Cerebellar cortex (tissue), 1 donor: ENCODE measurements at places on chromosomes 2 and 18.

- DNase-seq: peak; percentile 50
Observed at GRCh38 chr2:222024932-222025880, 273.6 kb downstream of the PAX3 start.

DNA sequence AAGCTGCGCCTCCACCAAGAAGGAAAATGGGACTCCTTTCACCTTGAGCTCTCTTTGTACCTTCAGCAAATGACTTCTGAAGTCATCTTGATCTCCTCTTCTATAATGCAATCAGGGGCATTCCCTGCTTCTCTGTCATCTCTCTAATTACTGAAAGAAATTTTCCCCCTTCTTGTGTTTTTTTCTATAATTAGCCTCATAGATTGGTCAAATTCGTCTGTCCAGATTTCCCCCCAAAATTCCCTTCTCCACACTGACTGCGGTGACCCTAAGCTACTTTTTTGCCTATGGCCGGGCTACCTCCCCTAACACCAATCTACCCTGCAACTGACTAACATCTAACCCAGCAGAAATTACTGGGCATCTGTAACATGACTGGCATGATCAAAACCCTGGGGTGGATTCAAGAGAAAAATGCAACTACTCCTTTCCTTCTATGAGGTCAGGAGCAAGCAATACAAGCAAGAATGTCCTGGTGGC, 168.6 kb downstream of the BCL2 start:
- no peak for DNase-seq

DNA sequence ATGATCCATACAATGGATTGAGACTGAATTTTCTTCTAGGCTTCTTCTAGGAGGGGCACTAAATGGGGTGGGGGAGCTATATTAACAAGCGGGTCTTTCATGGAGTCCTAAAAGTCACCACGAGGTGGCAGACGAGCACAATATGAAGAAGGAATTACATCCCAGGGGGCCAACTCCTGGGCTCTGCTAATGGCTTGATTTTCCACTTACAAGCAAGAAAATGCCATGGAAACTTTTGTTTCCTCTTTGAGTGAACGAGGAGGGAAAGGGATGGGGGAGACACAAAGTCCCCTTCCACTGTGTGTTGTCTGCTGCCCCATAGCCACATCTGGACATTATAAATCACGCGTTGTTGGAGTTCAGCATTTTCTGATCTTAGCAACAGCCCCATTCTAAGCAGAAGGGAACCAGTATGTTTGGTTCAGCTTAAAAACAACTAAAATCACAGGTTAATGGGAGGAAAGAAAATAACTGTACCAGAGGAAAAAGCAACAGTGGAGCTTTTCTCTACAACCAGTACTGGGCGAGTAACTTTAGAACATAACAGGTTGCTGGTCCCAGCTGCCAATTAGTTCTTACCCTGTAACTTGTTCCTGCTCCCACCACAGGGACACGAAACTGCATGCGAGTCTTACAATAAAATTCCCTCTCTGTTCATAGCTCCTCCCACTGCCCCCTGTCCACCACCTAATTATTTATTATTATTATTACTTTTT, 285.0 kb upstream of the PARD3B start:
- DNase-seq: peak; percentile 50

DNA sequence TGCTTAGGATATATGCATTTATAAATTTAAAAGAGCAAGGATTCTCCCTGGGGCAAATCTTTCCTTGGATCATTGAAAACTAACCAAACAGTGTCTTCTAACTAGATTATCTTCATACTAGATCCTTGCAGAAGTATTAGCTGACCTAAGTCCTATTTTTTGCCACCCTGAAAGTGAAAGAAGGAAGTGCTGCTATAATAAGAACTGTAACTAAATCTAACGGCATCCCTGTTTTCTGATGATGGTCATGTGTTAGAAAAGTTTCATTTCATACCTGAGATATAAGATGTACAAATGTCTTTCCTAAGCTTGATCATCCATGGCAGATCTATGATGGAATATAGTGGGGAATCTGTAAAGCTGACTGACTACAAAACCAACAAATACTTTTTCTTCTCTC, 102.7 kb downstream of the MAP2 start:
- DNase-seq: no peak

DNA sequence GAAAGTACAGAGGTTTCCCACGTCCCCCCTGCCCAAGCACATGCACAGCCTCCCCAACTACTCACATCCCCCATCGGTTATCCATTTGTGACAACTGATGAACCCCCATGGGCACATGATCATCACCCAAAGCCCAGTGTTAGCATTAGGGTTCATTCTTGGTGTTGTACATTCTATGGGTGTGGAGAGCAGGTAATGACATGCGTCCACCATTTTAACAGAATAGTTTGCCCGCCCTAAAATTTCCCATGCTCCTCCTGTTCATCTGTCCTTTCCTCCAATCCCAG, 74.3 kb downstream of the LONRF2 start:
- no peak for DNase-seq

DNA sequence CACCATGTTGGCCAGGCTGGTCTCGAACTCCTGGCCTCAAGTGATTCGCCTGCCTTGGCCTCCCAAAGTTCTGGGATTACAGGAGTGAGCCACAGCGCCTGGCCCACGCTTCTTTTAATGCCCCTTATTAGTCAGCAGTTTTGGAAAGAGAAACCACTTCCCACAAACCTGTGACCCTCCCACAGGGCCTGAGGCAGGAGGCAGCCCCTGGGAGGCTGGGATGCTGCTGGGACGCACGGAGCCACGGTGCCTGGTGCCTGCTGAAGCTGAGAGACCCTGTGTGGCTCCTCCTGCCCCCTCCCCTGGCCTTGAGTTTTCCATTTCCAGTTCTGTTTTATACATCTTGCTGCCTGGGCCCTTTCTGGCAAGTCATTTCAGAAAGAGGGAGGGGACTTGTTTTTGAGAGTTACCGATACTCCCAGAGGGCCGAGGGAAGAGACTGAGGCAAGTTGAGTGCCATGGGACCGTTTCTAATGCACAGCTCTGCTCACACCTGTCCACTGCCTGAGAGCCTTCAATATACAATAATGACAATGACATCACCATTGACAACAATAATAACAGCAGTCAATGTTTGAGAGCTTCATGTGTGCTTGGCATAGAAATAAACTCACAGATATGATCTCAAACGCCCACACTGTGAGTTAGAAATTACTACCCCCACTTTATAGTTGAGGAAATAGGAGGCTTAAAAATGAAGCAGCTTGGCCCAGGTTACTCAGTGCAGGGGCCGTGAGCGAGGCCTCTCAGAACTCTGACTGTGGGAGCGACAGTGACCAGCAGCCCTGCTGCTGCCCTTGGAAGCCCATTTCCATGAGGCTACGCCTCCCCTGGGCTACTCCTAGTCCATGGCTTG, 78.1 kb upstream of the YWHAQ start:
- DNase-seq: no peak

GRCh38 chr2:138536302-138536701, 34.7 kb downstream of the SPOPL start:
- no peak for DNase-seq

DNA sequence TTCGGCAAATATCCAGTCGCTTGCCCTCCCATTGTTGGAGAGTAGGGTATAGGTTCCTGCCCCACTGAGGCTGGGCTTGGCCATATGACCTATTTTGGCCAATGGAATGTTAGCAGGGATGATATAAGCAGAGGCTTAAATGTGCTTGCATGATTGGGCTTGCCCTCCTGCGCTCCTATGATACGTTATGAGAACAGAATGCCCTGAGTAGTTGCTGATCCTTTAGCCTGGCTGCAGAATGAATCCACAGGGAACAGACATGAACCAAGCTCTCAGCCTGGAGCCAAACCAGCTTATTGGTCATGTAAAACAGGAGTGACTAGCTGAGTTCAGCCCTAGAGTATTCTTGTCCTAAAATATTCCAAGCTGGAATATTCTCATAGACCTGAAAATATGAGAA, 34.8 kb upstream of the IMP4 start:
- DNase-seq: no peak

- no peak for DNase-seq
Observed at GRCh38 chr2:74856004-74856578, 22.2 kb downstream of the HK2 start.

DNA sequence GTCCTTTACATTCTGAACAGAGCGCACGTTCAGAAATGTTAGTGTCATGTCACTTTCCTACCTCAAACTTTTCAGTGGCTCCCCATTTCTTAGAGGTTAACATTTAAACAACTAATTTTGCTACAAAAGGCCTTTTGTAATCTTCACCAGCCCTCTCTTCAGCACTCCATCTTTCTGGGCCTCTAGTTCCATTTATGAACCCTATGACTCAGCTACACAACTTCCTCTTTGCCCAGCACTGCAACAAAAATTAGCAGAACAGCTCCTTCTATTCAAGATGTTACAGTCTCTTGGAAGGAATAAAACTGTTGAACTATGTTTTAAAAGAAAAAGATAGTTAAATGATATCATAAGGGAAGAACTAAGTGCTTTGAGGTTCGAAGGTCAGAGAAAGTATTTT, 139.9 kb downstream of the VWC2L start:
- DNase-seq: no peak

DNA sequence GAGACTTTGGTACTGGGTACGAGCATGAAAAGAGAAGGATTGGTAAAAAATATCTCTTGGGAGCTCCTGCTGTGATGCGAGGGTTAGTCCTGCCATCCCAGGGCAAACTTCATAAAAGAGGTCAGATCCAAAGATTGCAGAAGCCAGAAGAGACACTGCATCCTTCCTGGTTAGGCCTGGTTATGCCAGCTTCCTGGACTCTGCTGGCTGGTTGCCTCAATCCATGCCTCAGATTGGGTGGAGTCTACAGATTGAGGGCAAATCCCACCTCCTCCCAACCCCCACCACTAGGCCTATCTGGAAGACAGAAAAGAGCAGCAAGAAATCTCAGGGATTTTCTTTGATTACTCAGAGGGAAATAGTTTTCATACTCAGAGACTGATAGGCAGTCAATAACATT, 5.3 kb upstream of the ACADL start:
- no peak for DNase-seq

DNA sequence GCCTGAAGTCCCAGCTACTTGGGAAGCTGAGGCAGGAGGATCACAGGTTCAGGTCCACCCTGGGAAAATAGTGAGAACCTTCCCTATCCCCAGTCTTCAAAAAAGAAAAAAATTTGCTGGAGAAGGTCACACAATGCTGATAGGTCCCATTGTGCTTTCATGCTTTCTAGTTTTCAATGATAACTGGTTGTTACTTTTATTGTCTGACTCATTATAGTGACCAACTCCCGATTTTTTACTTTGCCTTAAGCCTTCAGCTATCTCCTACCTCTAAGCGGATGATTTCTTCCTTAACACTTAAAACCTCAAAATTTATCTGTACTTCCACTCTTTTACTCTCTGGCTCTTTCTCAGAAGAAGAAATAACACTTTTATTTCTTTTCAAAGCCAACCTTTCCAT, 17.3 kb downstream of the MSH2 start:
- DNase-seq: no peak

DNA sequence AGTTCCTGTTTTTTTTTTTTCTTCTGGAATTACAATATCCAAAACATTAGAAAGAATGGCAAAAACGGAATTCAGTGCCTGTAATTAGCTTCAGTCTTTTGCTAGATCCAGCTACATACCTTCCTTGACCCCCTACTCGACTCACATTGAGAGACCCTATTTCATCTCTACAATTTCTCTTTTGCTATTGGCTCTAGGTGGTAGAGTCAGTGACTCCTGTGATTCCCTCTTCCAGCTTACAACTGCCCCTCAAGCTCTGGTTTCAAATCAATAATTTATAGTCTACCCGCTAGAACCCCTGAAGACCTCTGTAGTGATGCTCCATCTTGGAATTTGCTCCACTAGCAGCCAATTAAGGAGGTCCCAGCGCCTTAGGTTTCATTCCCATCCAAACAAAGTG, 125.8 kb downstream of the TMEFF2 start:
- no peak for DNase-seq

GRCh38 chr2:240918258-240919091, 12.3 kb downstream of the CROCC2 start:
- DNase-seq: no peak

DNA sequence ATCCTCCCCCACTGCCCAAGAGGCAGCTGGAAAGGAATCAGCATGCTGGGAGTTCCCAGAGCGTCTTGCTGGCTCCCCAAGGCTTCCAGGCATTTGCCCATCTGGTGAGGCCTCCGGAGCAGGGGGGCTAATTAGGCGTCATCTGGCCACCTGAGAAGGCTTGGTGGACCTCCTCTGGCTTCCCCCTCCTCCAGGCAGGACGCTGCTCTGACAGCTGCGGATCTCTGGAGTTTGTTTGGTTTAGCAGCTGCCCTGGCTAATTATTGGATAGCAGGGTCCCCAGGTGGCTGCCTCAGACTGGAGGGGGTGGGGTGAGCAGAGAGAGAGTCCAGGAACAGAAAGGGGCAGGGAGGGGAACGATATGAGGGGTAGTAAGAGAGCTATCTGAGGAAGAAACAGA, 425.2 kb upstream of the MEX3C start:
- no peak for DNase-seq

GRCh38 chr2:196284866-196285557, 113.6 kb upstream of the STK17B start:
- no peak for DNase-seq

- no peak for DNase-seq
Observed at GRCh38 chr18:70284976-70285620, 3.7 kb upstream of the SOCS6 start.

DNA sequence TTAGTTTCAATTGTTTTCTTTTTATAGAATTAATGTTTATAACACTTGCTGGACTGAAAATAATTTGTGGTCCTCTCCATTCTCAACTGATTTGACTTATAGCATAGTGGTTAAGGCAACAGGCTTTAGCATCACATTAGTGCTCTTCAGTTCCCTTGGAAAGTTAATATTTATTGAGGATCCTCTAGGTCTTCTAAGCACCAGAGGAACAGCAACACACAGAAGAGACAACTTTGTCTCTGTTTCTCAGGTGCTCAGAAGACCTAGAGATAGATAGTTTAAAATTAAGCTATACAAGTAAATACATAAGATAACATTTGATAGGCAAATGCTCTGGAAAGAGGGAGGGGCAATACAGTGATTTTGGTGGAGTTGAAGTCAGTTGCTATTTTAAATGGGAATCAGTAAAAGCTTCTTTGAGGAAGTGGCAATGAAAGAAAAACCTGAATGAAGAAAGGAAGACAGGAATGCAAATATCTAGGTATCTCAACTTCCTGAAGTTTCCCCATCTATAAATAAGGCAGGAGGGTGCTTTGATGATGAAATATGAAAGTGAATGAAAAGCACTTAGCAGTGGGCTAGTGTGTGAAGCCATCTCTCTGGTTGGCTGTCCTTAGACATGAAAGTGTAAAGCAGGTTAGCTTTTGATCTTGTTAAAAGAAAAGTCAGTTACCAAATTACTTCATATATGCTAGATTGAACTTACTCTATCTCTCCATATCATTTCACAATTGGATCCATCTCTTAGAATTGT, 7.9 kb downstream of the NEUROD1 start:
- no peak for DNase-seq
